Stimulated activated naive CD4-positive, alpha-beta T cell (primary cell): ENCODE measurements at places on chromosomes 16 and 17.

- DNase-seq, result peak; percentile 89
Measured at GRCh38 chr16:84819644-84820304, at the start of gene CRISPLD2. CRISPLD2 (plus strand) TSS chr16:84819985; CDS start chr16:84838496, 18,511 bp downstream.

DNA sequence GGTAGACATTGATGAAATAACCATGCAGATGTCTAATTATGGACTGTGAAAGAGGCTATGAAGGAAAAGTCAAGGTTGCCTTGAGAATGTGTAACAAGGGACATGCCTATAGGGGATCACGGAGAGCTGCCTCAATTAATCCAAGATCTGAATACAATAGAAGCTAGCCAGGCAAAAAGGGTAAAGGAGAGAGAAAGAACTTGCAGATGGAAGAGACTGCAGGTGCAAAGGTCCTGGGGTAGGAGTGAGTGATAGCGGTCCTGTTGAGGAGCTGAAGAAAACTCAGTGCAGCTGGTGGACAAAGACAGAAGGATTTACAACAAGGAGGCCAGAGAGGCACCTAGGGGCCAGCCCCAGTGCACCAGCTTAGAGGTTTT is 15.9 kb upstream of the TNS4 start:
- DNase-seq, result no peak

GRCh38 chr16:29688172-29688571 is 9.2 kb downstream of the QPRT start:
- no peak for DNase-seq

GRCh38 chr17:6388416-6388815 is 46.5 kb downstream of the AIPL1 start:
- DNase-seq, result no peak

GRCh38 chr17:15498107-15498506 is 30.7 kb upstream of the CDRT4 start:
- DNase-seq, result no peak

DNA sequence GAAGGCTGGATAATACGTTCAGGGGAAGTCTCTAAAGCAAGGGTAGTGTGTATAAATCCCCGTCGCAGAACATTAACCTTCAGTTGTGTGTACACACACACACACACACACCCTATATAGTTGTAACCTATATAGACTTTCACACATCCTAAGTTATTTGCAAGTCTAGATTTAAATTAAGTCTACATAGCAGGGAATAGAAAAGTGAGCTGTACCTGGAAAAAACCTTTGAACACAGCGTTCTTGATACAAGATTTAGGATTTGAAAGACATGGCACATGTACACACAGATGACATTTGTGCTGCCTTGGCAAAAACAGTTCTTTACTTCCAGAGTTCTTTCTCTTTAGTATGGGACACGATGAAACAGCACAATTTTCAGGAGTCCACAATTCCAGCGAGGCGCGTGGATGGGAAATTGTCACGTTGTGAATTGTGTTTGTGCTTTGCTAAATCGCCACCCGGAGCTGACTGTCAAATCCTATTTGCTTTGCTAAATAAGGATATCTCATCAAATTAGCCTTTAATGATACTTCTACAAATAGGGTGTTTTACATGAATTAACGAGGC is 233.9 kb downstream of the MRTFB start:
- DNase-seq, result no peak

GRCh38 chr16:268141-269053 is 7.3 kb downstream of the RGS11 start:
- no peak for DNase-seq

DNA sequence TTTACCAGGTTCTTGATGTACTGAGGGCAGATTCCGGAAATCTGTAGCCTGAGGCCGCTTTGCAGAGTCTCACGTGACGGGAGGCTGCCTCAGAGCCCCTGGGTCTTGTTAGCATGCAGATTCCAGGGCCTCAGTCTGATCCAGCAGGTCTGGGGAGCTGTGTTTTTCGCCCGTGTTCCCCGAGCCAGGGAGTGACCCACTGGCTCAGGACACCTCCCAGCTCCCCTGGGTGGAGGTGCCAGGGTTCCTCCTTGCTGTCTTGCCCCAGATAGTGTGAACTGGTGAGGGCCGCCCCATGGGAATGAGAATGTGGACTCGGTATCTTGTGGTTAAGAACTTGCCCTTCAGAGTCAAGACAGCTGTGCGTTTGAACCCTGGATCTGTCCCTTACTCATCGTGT is 98.6 kb downstream of the OR1D5 start:
- no peak for DNase-seq

GRCh38 chr16:48158296-48158695 is 2.5 kb upstream of the ABCC12 start:
- no peak for DNase-seq

GRCh38 chr17:50770346-50770745 is 3.0 kb upstream of the ANKRD40CL start:
- no peak for DNase-seq

GRCh38 chr17:78019367-78019975 is 61.0 kb downstream of the TNRC6C start:
- no peak for DNase-seq

- no peak for DNase-seq
Measured at GRCh38 chr16:65950211-65950610, 416.3 kb upstream of the CDH5 start.

- DNase-seq, result no peak
Measured at GRCh38 chr17:15651583-15652110, 32.1 kb upstream of the FBXW10B start.

DNA sequence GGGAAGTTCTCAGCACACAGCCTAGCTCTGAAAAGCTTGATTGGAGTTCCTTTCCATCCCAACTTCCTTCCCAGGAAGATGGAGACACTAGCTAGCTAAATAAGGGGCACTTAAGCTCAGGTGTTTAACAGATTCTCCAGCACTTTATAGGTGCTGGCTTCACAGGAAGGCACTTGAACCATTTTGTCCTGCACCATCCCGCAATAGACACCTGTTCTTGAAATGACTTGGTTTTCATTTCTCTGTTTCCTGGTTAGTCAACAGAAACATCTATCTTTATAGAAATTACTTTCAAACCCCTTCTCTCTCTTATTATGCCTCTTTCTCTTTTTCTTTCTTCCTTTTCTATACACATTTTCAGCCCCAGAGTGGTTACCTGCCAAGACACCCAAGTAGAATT is 409.9 kb upstream of the ZFHX3 start:
- no peak for DNase-seq

DNA sequence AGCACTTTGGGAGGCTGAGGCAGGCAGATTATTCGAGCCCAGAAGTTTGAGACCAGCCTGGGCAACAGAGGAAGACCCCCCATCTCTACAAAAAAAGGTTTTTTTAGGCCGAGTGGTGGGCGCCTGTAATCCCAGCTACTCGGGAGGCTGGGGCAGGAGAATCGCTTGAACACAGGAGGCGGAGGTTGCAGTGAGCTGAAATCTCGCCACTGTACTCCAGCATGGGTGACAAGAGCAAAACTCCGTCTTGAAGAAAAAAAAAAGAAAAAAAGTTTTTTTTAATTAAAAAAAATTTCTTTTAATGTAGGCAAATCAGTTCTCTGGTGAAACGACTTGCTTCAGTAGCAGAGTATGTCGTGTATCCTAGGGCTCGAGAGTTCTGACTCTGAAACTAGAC is 10.9 kb downstream of the HSD3B7 start:
- no peak for DNase-seq

DNA sequence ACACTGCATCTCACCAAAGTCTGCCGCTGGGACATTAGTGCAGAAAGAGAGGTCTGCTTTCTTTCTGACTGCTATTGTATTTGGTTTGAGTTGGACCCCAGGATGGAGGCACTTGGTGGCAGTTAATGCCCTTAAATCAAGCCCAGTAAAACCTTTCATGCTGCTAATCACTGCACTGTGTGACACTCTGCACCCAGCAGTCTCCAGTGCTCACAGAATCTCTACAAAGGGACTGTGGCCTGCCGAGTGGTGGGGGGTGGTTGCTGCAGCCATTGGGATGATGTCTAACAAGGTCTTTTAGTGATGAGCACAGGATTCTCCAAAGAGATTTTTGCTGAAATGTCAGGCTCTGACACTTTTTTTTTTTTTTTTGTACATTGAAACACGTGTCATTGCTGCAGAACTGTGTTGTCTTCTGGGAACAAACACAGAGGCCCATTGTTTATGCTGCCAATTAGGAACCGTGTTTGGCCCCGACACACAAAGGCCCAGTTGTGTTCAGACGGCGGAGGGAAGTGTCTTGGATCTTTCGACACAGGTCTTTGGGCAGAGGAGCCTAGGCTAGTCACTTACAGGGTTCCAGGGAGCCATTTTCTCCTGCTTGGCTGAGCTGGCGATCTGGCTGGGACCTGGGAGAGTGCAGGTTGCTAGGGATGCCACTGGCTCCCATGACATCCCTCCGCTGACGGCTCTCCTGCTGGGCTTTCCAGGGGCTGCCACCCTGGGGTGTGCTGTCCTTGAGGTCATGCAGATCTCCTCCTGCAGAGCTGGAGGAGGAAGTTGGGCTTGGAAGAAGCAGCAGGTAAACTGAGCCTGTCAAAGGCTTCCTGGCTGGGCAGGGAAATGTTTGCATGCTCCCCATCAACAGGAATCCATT is 16.2 kb upstream of the TNRC6C start:
- DNase-seq, result no peak

DNA sequence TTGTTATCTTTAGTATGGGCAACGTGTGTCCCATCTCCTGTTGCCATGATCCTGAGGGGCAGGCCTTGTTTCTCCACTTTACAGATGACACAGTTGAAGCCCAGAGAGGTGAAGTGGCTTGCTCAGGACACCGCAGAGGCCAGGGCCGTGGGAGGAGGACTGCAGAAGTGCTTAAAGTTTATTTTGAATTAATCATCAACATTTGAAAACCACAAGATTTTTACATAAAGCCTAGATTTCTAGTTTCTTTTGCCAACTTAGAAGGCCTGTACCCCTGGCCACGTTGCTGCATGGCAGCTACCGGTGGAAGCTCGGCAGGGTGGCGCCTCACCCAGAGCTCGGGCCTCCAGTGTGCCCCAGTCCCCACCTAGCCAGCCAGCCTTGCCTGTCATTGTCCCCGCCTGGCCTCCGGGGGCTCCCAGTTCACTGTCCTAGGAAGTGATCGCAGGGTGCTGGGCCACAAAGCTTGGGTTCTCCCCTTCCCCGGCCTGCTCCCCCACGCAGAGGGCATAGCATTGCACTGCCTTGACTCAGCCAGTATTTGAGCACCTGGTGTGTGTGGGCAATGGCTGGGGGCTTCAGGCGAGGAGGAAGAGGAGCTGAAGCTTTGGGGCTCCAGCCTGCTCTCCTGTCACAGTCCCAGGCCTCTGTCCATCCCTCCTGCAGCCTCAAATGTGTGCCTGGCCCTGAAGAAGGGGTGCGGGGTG is 14.8 kb upstream of the ADCY7 start:
- no peak for DNase-seq

DNA sequence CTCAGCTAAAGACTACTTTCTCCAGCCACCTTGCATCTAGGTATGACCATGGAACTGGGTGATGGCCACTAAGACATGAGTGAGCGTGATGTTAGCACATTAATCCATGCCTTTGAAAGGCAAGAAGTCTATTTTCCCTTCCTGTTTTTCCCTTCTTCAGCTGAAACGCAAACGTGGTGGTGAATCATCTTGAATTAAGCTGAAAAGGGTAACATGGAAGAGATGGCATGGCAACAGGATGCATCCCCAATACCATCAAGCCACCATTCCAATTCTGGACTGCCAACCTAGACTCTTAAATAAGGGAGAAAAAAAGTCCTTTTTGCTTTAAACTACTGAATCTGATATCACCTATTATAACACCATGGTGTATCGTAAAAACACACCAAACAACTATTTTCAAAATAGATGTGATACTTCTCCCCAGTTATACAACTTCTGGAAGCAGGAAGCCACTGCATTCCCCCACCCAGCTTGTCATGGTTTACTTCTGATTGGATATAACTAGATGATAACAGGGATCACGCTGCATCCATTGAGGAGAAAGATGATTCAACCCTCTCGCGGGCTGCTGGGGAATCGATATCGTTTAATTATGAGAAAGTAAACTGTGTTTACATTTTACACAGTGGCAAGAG is 368.6 kb downstream of the CDH13 start:
- no peak for DNase-seq

DNA sequence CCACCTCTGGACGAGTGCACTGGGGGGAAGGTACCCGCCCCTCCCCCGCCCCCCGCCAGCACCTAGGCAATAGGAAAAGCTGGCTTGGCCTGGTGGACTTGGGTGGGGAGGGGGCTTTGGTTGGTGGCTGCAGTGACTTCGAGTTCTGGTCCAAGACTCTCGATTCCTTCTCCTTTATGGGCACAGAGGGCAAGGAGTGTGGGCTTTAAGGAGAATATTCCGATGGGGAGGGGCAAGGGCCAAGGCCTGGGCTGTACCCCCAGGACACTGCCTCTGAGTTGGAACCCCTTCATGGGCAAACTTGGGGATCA is 409 bp downstream of the ACSF2 start:
- no peak for DNase-seq

GRCh38 chr16:25256695-25257469 is 763 bp downstream of the ZKSCAN2 start:
- no peak for DNase-seq
